ENCODE measurements at places on chromosomes 11 and 22.

- DNase-seq: no peak
These were observed 8.1 kb downstream of the OR8A1 start for GRCh38 chr11:124577716-124578427.

GRCh38 chr11:83681031-83681781 is 395.0 kb upstream of the CCDC90B start:
- DNase-seq: no peak

GRCh38 chr11:71564430-71564829 is 933 bp upstream of the KRTAP5-10 start:
- DNase-seq: no peak

DNA sequence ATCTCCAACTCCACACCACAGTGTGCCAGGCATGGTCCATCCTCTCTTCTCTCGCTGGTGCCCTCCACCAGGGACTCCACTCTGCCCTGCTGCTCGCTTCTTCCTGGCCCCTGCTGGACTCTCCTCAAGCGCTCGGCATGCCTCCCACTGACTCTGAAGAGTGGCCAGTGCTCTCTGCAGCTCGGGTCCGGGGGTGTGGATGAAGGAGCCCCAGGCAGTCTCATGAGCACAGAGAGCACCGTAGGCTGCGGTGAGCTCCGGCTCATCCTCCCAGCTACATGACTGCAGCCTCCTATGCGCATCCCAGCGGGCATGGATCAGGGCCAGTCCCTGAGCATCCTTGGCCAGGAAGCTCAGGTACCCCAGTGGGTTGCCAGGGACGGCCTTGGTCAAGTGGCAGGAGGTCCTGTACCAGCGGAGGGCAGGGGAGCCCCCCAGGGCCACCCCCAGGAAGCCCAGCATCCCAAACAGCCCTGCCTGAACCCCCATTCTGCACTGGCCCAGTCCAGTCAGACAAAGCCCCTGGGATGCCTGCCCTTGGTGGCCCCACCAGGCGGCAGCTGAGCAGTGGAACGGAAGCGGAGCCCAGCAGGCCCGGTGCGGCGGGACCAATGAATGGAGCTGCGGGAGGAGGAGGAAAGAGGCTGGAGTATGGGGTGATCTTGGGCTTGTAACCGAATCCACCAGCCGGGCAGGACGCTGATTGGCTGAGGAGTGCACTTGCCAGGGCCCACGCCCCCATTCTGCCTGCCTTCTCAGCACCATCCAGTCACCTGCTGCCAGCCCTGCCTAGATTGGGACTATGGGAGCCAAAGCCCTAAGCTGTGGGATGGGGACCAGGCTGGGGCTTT is at the start of gene PLA2G3:
PLA2G3 (minus strand) TSS at position 643 of the 851 bp plus-strand sequence; CDS start at position 489, 154 bp downstream.
- DNase-seq: no peak

- DNase-seq: no peak
These were observed 15.7 kb downstream of the SPTY2D1 start for GRCh38 chr11:18618342-18619025.

- no peak for DNase-seq
These were observed 37.6 kb upstream of the BIRC3 start for GRCh38 chr11:102279641-102280170.

DNA sequence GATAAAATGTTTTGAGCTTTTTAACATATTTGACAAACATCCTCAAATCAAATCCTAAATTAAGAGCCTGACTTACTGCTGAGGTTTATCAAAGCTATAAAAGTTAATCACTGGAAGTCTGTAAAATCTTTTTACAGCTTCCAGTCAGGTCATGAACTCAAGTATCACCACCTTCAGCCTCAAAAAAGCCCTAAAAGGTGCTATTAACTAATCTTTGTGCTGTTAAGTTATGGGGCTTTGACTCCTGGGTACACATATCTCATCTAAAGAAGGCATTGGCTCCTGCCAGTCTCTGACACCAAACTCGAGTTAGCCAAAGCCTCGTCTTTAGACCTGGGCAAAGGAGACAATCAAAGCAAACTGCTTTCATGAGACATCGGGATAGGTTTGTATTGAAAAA is 34.0 kb upstream of the CBX6 start:
- DNase-seq: no peak

- no peak for DNase-seq
These were observed 64.9 kb upstream of the EED start for GRCh38 chr11:86179646-86180064.

DNA sequence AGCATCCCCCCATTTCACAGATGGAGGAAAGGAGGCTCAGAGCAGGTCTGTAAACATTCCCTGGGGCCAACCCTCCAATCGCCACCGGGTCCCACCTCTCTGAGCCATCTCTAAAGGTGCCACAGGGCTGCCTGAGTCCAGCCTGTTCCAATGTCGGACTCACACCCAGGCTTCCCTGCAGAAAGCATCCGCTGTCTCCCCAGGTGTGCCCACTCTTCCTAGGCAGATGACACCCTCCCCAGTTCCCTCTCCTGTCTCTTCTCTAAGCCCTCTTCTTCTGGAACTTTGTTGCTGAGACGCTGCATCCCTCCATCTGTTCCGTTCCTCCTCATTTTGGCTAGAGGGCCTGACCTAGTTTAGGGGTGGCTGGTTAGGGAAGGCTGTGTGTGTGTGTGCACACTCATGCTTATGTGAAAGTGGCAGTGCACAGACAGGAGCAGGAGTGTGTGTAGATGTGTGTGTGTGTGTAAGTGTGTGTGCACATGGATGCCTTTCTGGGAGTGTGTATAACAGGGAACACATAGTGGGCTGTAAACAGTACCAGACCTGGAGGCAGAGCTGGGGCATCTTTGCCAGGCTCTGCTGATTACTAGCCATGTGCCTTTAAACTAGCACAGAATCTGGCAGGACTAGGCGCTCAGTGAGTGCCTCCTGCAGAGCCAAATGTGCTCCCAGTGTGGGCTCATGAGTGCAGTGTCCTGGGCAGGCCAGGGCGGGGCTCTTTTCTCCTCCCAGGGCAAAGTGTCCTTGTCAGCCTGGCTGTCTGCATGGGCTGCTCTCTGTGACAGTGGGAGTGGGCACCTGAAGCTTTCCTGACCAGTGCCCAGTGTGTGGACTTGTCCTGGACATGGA is 77.3 kb upstream of the NECTIN1 start:
- no peak for DNase-seq

DNA sequence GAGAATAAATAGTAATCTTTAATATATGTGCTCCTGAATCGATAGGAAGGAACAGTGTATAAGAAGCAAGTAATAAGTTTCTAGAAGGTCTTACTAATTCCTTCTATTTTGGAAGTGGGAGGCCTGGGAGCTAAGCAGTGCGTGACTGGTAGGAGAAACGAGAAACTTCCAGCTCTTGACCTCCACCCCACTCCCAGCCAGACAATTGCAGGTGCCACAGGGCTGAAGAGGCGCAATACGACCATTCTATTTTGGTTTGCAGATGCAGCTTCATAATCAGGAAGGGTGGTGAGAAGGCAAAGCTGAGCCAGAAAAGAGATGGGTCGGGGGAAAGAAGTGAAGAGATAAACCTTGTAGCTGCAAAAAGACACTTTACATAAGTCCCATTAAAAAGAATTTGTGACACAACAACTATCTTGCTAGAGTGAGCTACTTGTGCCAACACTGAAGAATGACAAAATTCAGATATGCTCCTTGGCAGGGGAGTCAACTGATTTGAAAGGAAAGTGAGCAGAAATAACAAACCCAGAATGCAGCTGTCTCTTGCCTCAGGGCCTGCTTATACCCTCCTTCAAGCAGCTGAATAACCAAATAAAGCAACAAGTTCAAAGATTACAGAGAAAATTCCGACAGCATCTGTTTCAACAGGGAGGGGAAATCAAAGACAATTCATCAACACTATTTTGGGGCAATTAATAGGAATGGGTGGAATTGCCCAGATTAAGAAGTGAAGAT is 35.1 kb downstream of the GRIA4 start:
- DNase-seq: no peak
